ENCODE measurements at places on chromosomes 3 and 15. TPM values are rescaled to one million over a fixed set of nuclear protein-coding genes. Genes with fewer than 3 reads are reported as not detected.

DNA sequence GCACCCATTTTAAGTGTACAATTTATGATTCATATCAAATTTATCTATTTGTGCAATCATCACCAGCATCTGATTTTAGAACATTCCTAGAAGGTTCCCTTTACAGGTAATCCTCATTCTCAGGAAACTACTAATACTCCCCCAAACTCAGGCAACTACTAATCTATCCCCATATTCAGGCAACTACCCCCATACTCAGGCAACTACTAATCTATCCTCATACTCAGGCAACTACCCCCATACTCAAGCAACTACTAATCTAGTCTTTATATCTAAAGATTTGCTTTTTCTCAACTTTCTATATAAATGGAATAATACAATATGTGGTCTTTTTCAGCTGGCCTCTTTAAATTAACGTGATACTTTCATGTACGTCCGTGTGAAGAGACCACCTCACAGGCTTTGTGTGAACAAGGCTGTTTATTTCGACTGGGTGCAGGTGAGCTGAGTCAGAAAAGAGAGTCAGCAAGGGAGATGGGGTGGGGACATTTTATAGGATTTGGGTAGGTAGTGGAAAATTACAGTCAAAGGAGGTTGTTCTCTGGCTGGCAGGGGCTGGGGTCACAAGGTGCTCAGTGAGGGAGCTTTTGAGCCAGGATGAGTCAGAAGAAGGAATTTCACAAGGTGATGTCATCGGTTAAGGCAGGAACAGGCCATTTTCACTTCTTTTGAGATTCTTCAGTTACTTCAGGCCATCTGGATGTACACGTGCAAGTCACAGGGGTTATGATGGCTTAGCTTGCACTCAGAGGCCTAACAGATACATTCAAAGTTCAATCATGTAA lies 1444.5 kb upstream of the CADM2 start:
- no peak overlapping the region for H3K4me3 ChIP-seq
- no peaks in the 10 kb centered on the region for H3K36me3 ChIP-seq
- H3K27ac ChIP-seq = no peak overlapping the region
- H3K27me3 ChIP-seq = no peaks in the 10 kb centered on the region
- no peak for DNase-seq

The HDC gene
- not detected for total RNA-seq

DNA sequence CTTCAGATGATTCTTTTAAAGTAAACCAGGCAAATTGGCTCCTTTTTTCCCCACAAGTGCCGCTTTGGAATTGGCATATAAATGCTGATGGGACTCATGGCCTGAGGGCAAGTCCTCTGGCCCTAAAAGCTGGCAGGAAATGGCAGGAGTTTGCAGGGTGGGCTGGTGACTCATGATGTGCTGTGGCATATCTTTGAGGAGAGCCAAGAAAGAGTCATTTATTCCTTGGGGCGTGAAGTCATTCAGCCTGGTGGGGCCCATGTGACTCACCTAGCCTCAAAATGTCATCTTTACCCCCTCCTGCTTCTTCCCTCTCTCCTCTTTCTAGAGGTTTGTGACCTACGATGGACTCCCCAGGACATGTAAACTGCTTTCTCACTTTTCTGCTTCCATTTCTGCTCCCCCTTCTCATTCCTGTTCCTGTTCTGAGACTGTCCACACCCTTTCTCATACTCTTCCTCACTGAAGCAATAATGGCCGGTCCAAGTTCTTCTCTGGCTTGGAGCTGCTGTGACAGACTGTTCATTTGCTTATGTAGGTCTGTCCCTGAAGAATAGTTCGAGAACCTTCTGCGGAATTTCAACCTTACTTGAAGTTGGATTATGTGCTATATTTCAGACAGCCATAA lies 326.1 kb downstream of the SATB1 start:
- peaks cover 11% of the 10 kb centered on the region for H3K36me3 ChIP-seq
- no peaks in the 10 kb centered on the region for H3K27me3 ChIP-seq
- H3K4me1 ChIP-seq = peaks cover 28% of the 10 kb centered on the region
- H3K4me3 ChIP-seq = peak overlapping the region; percentile 17
- DNase-seq = peak; percentile 86

- H3K4me3 ChIP-seq = peak overlapping the region; percentile 3
- DNase-seq = no peak
- H3K36me3 ChIP-seq = no peaks in the 10 kb centered on the region
Measured at GRCh38 chr15:60720086-60720485, 241.1 kb upstream of the ICE2 start.

The ANKRD63 gene
- not detected for total RNA-seq

DNA sequence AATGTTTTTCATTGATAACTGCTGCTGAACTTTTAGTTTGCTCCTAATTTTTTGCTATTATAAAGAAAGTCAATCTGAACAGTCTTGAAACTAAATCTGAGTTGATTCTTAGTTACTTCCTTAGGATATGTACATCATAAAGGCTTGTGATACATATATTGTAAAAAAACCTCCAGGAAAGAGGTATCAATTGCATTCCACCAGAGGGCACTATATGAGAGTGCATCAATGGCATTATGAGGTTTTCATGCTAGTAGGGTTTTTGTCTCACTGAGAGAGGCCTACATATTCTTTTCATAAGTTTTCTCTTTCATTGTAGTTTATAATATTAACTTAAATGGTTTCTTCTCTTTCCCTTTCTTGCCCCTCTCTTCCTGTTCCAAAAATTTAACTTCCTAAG lies 46.9 kb downstream of the PIK3R4 start:
- no peak overlapping the region for H3K27ac ChIP-seq
- H3K27me3 ChIP-seq = no peaks in the 10 kb centered on the region
- H3K36me3 ChIP-seq = peaks cover 50% of the 10 kb centered on the region
- no peak for DNase-seq
- H3K4me1 ChIP-seq = no peaks in the 10 kb centered on the region

DNA sequence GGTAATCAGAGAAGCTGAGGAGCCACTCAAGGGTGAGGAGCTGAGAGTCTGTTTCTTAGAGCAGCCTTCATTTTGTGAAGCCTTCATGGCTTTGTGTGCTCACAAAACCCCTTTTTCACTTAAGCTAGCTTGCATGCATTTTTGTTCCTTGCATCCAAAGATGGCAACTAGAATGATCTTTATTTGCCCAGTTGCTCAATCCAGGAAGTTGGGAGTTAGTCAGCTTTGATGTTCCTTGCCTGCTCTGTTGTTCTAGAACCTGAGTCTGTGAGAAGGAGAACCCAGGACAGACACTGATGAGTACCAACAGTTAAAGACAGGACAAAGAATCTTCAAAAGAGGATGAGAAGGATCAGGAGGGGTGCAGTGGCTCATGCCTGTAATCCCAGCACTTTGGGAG lies 81.8 kb downstream of the IL20RB start:
- H3K4me3 ChIP-seq = no peak overlapping the region
- no peaks in the 10 kb centered on the region for H3K36me3 ChIP-seq
- H3K27me3 ChIP-seq = no peaks in the 10 kb centered on the region
- H3K4me1 ChIP-seq = no peaks in the 10 kb centered on the region

GRCh38 chr15:99253381-99254090 lies 2.3 kb downstream of the LRRC28 start:
- no peaks in the 10 kb centered on the region for H3K27me3 ChIP-seq
- H3K36me3 ChIP-seq = peaks cover 15% of the 10 kb centered on the region
- H3K4me3 ChIP-seq = no peak overlapping the region
- H3K4me1 ChIP-seq = peaks cover 26% of the 10 kb centered on the region

DNA sequence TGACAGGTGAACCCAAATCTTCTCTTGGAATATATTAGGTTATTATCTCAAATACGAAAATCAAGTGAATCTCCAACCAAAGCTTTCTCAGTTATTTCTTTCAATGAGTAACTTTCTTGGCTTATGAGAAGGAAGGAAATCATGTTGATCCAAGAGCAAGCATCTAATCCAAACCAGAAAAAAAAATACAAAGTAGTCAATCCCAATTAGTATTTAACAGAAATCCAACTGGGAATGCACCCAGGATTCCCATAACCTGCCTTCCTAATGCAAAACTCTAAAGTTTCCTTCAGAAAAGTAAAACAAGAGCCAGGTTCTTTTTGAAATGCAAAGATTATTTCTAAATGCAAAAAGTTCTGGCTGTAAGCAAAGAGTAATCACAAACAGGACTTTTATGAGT lies 289.3 kb downstream of the SHOX2 start:
- no peak overlapping the region for H3K4me3 ChIP-seq
- H3K27me3 ChIP-seq = no peaks in the 10 kb centered on the region
- H3K27ac ChIP-seq = no peak overlapping the region
- H3K36me3 ChIP-seq = no peaks in the 10 kb centered on the region
- DNase-seq = no peak

The GPR156 gene
- not detected for total RNA-seq

The CPB1 gene
- total RNA-seq = not detected

DNA sequence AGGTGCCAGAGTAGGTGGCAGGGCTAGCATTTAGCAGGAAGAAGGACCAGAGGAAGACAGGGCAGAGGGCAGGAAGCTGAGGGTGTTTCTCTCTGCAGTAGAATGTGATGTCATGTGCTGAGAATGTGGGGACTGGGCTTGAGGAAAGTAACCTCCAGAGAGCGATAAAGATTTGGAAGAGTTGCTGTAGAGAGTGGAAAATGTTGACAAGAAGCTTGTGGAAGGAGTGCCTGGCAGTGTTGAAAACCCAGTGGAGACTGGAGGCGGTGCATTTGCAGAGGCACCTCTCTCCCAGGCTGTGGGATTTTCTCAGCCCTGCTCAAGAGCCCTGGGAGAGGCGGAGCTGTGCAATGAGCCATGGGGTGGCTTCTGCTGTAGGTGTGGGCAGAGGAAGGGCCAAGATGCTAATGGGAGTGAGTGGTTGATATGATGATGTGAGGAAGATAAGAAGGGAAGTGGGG lies 54.8 kb downstream of the MESD start:
- no peak for DNase-seq
- no peak overlapping the region for H3K4me3 ChIP-seq
- no peak overlapping the region for H3K27ac ChIP-seq
- H3K4me1 ChIP-seq = no peaks in the 10 kb centered on the region

- peaks cover 56% of the 10 kb centered on the region for H3K4me1 ChIP-seq
- peak overlapping the region; percentile 99 for H3K27ac ChIP-seq
- no peak for DNase-seq
- H3K36me3 ChIP-seq = peaks cover 36% of the 10 kb centered on the region
Measured at GRCh38 chr3:94064243-94064860, 1.5 kb downstream of the NSUN3 start.

The AADAC gene
- not detected for total RNA-seq

- no peaks in the 10 kb centered on the region for H3K27me3 ChIP-seq
- peaks cover 9% of the 10 kb centered on the region for H3K4me1 ChIP-seq
- H3K27ac ChIP-seq = no peak overlapping the region
- H3K36me3 ChIP-seq = peaks cover 14% of the 10 kb centered on the region
- H3K4me3 ChIP-seq = no peak overlapping the region
Measured at GRCh38 chr3:108662142-108662738, 72.7 kb downstream of the DZIP3 start.

The PCSK6 gene
- 2.7 TPM for total RNA-seq

DNA sequence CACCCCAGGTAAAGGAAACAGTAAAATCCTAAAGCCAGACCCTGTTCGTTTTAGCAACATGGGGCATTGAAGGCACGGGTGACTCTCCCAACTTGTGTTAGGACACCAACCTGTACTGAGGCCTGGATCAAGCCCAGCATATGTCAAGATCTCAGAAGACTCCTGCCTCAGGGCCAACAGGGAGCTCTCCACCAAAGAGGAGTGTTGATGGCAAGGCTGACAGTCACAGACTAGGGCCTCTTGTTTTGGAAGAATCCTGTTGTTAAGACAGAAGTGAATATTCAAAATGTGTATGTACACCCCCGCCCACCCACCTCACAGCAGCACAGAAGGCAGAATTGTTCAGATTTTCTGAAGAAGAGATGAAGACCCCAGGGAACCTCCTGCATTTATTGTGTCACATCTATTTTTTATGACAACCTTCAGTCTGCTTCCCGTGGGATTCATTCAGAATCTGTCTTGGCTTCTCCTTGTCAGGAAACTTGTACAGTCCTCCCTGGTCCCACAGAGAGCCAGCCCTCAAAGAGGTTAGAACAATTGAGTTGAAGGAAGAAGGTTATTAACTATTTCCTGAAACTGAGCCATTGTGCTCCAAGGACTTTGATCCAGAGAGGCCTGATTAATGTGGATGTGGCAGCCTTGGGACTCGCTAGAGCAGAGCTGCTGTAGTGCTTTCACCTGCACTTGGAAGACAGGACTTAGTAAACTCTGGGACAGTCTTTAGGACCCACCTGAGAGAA lies 61.7 kb upstream of the PLXNA1 start:
- H3K4me3 ChIP-seq = no peak overlapping the region
- no peaks in the 10 kb centered on the region for H3K27me3 ChIP-seq
- H3K36me3 ChIP-seq = peaks cover 4% of the 10 kb centered on the region
- H3K4me1 ChIP-seq = no peaks in the 10 kb centered on the region

The ITIH1 gene
- not detected for total RNA-seq

DNA sequence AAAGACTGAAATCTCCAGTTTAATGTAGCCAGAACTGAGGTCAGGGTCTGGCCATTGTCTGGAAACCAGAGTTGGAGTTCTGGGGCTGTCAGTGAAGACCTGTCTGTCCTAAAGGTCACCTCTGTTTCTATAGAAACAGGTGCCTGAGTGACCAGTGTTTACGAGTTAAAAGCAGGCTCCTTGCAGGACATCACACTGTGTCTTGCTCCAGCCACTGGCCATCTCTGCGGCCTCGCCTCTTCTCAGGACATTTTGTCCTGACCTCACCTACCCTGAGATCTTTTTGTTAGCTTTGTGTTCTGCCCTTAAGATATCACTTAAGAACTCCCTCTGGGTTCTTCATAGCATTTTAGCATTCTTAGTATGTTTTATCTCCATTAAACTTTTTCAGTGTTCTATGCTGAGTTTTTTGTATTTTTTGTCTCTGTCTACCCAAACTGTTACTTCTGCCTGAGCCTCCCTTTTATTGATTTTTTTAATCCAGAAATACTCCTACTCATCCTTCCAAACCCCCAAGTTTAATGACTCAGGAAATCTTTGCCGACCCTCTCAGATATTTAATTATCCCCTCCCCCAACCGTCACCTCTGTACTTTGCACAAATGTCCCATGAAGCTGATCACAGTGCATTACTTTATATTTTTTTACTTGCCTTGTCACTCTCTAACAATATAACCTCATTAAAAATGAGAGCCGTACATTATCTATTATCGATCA lies 223.7 kb downstream of the THSD4 start:
- no peaks in the 10 kb centered on the region for H3K36me3 ChIP-seq
- no peaks in the 10 kb centered on the region for H3K4me1 ChIP-seq
- no peaks in the 10 kb centered on the region for H3K27me3 ChIP-seq
- no peak overlapping the region for H3K27ac ChIP-seq

The GNAT1 gene
- 0.11 TPM for total RNA-seq

The C2CD4A gene
- total RNA-seq = 0.67 TPM

The SPATA12 gene
- total RNA-seq = not detected

DNA sequence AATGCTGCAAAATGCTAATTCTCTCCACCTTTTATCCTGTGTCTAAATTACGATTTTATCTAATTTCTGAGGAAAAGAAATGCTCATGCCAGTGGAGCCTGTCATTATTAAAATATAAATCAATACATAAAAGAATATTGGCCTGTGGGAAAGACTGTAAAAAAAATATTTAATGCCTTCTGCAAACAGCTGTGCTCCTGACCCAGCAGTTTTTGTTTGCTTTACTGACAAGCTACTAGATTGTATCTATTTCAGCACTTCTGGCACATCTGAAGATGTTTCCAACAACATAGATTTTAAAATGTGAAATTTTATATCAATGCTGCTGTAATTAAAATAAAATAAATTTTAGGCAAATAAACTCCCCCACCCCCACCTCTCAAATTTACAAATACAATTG lies 493.6 kb upstream of the AGTR1 start:
- no peak overlapping the region for H3K27ac ChIP-seq
- no peaks in the 10 kb centered on the region for H3K4me1 ChIP-seq
- no peak for DNase-seq
